ENCODE measurements at places on chromosomes 11 and 22.

DNA sequence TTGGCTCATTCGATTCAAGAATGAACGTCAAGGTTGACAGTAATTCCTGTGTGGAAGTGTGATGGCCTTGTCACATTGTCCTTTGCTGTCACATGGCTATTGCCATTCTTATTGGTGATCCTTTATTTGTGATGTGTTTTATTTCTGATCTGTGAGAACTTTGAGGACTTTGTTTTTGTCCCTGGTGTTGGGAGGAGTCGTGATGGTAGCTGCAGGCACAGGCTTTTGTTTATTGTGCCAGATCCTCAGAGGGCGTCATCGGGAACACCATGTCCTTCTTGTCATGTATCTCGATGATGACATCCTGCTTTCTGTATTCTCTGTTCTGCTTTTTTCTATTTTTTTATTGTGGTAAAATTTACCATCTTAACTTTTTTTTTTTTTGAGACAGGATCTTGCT is 5.6 kb downstream of the PICK1 start:
- H3K27ac ChIP-seq, result peak overlapping the region; percentile 94
- H3K36me3 ChIP-seq, result peaks cover 17% of the 10 kb centered on the region
- peak; percentile 59 for DNase-seq
- peaks cover 9% of the 10 kb centered on the region for H3K4me1 ChIP-seq
- H3K27me3 ChIP-seq, result no peaks in the 10 kb centered on the region

- no peaks in the 10 kb centered on the region for H3K4me1 ChIP-seq
- no peaks in the 10 kb centered on the region for H3K27me3 ChIP-seq
- no peak for DNase-seq
- H3K36me3 ChIP-seq, result no peaks in the 10 kb centered on the region
- no peak overlapping the region for H3K4me3 ChIP-seq
These were observed 28.5 kb downstream of the DCDC1 start for GRCh38 chr11:31340903-31341572.

GRCh38 chr11:104549019-104549418 is 349.2 kb downstream of the CASP12 start:
- H3K4me1 ChIP-seq, result no peaks in the 10 kb centered on the region
- H3K4me3 ChIP-seq, result no peak overlapping the region
- H3K27ac ChIP-seq, result no peak overlapping the region
- no peaks in the 10 kb centered on the region for H3K36me3 ChIP-seq
- DNase-seq, result no peak
- H3K27me3 ChIP-seq, result no peaks in the 10 kb centered on the region

DNA sequence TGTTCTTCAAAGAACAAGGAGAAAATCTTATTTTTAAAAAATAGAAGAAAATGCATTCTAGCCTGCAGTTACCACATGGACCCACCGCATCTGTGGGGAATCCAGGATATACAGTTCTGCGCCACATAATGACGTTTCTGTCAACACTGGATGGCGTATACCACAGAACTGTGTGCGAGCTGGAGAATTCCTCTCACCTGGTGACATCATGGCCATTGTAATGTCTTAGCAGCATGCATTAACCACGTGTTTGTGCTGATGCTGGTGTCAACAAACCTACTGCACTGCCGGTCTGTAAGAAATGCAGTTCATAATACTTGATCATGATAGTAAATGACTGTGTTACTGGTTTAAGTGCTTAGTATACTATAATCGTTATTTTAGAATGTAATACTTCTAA is 174.7 kb downstream of the TBC1D22A start:
- H3K27me3 ChIP-seq, result no peaks in the 10 kb centered on the region
- H3K4me1 ChIP-seq, result peaks cover 10% of the 10 kb centered on the region
- no peak overlapping the region for H3K27ac ChIP-seq
- no peak for DNase-seq
- H3K36me3 ChIP-seq, result no peaks in the 10 kb centered on the region
- H3K4me3 ChIP-seq, result no peak overlapping the region

DNA sequence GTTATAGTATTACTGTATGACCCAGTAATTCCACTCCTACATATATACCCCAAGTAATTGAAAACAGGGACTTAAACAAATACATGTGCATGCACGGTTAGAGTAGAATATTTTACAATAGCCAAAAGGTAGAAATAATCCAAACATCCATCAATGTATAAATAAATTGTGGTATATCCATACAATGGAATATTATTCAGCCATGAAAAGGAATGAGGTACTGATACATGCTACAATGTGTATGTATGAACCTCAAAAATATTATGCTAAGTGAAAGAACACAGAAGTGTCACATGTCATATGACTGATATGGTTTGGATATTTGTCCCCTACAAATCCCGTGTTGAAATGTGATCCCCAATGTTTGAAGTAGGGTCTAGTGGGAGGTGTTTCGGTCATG is 560.8 kb upstream of the LARGE1 start:
- H3K27me3 ChIP-seq, result no peaks in the 10 kb centered on the region
- no peaks in the 10 kb centered on the region for H3K4me1 ChIP-seq
- no peaks in the 10 kb centered on the region for H3K36me3 ChIP-seq
- H3K27ac ChIP-seq, result no peak overlapping the region
- DNase-seq, result no peak
- no peak overlapping the region for H3K4me3 ChIP-seq

DNA sequence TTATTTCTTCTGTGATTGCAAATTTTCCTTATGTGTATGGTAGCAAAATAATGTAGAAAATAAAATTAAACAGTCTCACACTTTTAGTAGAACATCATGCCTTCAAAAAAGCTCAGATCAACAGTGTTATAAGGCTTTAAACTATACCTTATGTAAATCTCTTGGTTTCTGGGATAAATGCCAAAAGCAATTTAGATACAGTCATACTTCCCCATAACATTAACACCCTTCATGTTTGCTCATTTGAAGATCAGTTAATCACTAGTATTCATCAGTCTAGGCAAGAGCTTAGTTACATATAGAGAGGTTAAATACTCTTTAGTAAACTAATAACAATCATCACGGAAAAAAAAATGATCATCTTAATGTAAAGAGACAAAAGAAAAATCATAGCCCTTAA is 421.8 kb upstream of the ANO3 start:
- H3K27ac ChIP-seq, result no peak overlapping the region
- no peak overlapping the region for H3K4me3 ChIP-seq
- no peak for DNase-seq
- H3K4me1 ChIP-seq, result no peaks in the 10 kb centered on the region

- peak; percentile 50 for DNase-seq
- peak overlapping the region; percentile 97 for H3K27ac ChIP-seq
- H3K27me3 ChIP-seq, result no peaks in the 10 kb centered on the region
- H3K4me1 ChIP-seq, result peaks cover 5% of the 10 kb centered on the region
- H3K36me3 ChIP-seq, result no peaks in the 10 kb centered on the region
- peak overlapping the region; percentile 99 for H3K4me3 ChIP-seq
These were observed 50.3 kb downstream of the TRIOBP start for GRCh38 chr22:37747080-37747714.

DNA sequence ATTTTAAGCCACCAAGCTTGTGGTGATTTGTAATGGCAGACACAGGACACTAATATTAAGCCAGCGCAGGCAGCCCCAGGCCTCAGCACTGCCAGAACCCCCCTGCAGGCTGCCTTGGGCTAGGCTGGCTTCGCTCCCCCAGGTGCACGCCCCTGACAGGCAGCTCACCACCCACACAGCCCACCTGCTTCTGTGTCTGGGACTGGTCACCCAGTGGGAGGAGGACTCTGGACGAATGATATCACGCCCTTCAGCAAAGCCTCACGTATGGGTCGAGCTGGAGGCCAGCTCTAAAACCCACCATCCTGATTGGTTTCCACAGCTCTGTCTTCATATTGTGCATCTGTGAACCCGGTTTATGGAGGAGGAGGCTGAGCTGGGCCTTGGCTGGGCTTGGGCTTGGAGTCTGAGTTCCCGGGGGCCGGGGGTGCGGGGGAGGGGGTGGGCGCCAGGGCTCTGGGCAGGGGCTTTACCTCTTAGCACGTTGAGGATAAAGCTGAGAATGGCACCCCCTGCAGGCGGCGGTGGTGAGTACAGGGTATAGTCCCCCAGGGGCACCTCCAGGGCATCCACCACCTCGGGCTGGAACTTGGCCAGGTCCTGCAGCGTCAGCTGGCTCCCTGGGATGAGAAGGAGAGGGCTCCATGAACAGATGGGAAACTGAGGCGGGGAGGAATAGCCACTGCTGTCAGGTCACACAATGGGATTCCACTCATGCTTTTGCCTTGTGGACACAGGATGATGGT is 13.8 kb downstream of the GGT5 start:
- no peaks in the 10 kb centered on the region for H3K4me1 ChIP-seq
- H3K36me3 ChIP-seq, result no peaks in the 10 kb centered on the region
- DNase-seq, result no peak

- no peaks in the 10 kb centered on the region for H3K4me1 ChIP-seq
- no peak overlapping the region for H3K27ac ChIP-seq
- no peak overlapping the region for H3K4me3 ChIP-seq
- no peaks in the 10 kb centered on the region for H3K27me3 ChIP-seq
These were observed 1402.6 kb upstream of the TENM4 start for GRCh38 chr11:80843266-80843974.

GRCh38 chr11:118484405-118484804 is 42.9 kb upstream of the TTC36 start:
- H3K4me1 ChIP-seq, result no peaks in the 10 kb centered on the region
- H3K36me3 ChIP-seq, result peaks cover 9% of the 10 kb centered on the region
- no peak overlapping the region for H3K27ac ChIP-seq
- H3K27me3 ChIP-seq, result no peaks in the 10 kb centered on the region
- no peak for DNase-seq
- H3K4me3 ChIP-seq, result no peak overlapping the region

DNA sequence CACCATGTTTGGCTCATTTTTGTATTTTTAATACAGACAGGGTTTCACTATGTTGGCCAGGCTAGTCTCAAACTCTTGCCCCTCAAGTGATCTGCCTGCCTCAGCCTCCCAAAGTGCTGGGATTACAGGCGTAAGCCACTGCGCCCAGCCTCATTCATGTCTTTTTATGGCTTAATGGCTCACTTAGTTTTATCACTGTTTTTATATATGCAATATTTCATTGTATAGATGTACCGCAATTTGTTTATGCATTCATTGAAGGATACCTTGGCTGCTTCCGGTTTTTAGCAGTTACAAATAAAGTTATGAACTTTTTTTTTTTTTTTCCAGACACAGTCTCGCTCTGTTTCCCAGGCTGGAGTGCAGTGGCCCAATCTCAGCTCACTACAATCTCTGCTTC is 5.5 kb upstream of the TCN2 start:
- no peaks in the 10 kb centered on the region for H3K27me3 ChIP-seq
- H3K27ac ChIP-seq, result no peak overlapping the region
- no peaks in the 10 kb centered on the region for H3K4me1 ChIP-seq
- no peak overlapping the region for H3K4me3 ChIP-seq
- H3K36me3 ChIP-seq, result no peaks in the 10 kb centered on the region

DNA sequence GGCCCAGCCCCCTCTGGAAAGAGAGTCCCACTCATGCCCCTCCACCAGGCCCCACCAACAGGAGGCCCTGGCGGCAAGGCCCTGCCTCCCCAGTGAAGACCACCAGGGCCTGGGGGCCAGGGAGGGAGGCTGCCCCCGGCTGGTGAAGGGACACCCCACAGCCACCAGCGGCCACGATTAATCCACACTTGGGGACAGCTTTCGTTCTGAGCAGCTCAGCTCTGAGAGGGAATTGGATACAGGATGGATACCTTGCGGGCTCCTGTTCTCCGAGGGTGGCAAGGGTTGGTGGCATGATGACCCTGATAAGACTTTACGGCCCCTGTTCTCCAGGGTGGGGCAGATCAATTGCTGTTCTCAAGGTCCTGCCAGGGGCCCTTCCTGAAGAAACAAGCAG is 6.9 kb upstream of the NLRP6 start:
- no peaks in the 10 kb centered on the region for H3K36me3 ChIP-seq
- peak overlapping the region; percentile 87 for H3K27ac ChIP-seq
- H3K27me3 ChIP-seq, result no peaks in the 10 kb centered on the region
- H3K4me1 ChIP-seq, result no peaks in the 10 kb centered on the region
- no peak overlapping the region for H3K4me3 ChIP-seq

DNA sequence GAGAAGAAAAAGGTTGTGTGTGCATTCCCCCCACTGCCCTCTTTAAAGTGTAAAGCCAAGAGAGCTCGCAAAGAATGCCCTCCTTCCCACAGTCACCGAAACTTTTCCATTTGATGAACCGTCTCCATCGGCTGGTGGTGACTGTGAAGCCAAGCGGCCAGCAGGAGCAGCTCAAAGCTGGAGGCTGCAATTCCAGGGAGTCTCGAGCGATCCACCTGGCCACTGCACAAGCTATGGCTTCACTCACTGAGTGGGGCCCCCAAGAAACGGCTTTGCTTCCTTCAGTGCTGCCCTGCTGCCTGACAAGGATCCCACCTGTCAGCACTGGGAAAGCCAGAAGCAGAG is 117.7 kb downstream of the ABTB2 start:
- no peaks in the 10 kb centered on the region for H3K36me3 ChIP-seq
- H3K27me3 ChIP-seq, result no peaks in the 10 kb centered on the region

- no peaks in the 10 kb centered on the region for H3K36me3 ChIP-seq
- H3K4me1 ChIP-seq, result peaks cover 8% of the 10 kb centered on the region
- H3K27me3 ChIP-seq, result no peaks in the 10 kb centered on the region
- no peak overlapping the region for H3K4me3 ChIP-seq
- no peak overlapping the region for H3K27ac ChIP-seq
These were observed 13.2 kb upstream of the C1QTNF4 start for GRCh38 chr11:47607380-47607779.

DNA sequence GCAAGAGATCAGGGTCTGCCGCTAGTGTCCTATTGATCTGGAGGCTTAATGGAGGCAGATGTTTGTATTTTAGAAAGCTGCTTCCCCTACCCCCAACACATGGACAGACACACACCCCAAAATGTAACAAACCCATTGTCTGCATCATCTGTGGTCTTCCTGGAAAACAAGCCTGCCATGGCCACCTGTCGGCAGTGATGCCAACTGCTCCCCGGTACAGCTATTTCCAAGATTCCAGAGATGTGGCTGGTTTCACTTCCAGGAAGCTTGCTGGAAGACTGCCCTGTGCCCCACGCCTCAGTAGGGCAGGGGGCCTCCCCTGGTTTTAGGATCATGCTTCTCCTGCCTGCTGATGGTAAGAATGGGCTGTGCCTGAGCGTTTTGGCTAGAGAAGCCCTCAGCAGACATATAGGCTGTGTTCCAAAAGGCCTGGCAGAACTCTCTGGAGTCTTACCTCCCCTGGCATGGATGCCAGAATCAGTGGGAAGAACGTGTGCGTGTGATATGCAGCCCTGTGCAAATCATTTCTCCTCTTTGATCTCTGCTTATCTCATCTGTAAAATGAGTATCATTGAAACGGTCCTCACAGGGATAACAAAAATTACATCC is 108.6 kb downstream of the FBXO7 start:
- H3K27me3 ChIP-seq, result no peaks in the 10 kb centered on the region
- no peaks in the 10 kb centered on the region for H3K36me3 ChIP-seq
- DNase-seq, result no peak
- no peak overlapping the region for H3K4me3 ChIP-seq

GRCh38 chr11:111923351-111923788 is 4.7 kb downstream of the C11orf52 start:
- H3K27ac ChIP-seq, result peak overlapping the region; percentile 82
- no peaks in the 10 kb centered on the region for H3K27me3 ChIP-seq
- peak overlapping the region; percentile 19 for H3K4me3 ChIP-seq
- DNase-seq, result no peak

Data from tibial nerve (tissue), 4 donors.